Upper lobe of left lung (tissue), 6 donors: ENCODE measurements at places on chromosomes 6 and 20.

DNA sequence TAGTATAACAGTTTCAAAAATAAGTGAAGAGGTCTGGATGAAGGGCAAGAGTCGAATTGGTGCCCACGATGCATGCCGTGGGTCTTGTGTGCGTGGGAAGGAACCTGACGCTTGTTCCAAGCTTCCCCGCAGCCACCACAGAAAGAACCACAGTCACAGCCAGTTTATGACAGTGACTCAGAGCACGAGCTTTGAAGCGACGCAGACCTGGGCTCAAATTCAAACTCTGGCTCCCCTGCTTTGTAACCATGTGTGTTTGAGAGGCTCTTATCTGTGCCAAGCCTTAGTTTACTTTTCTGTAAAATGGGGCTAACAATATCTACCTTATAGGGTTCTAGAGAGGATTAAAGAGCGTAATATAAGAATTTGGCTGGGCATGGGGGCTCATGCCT lies 65.5 kb downstream of the SYNJ2 start:
- DNase-seq = no peak

GRCh38 chr20:57656252-57656820 lies 36.1 kb upstream of the ZBP1 start:
- peak; percentile 18 for DNase-seq

GRCh38 chr6:1527073-1527457 lies 82.7 kb upstream of the FOXC1 start:
- peak; percentile 82 for DNase-seq

- DNase-seq = no peak
Measured at GRCh38 chr6:87944541-87944954, 103.1 kb upstream of the SPACA1 start.

- DNase-seq = no peak
Measured at GRCh38 chr6:89481695-89482094, 48.7 kb downstream of the ANKRD6 start.

- no peak for DNase-seq
Measured at GRCh38 chr20:41645372-41645771, 27.2 kb upstream of the CHD6 start.

DNA sequence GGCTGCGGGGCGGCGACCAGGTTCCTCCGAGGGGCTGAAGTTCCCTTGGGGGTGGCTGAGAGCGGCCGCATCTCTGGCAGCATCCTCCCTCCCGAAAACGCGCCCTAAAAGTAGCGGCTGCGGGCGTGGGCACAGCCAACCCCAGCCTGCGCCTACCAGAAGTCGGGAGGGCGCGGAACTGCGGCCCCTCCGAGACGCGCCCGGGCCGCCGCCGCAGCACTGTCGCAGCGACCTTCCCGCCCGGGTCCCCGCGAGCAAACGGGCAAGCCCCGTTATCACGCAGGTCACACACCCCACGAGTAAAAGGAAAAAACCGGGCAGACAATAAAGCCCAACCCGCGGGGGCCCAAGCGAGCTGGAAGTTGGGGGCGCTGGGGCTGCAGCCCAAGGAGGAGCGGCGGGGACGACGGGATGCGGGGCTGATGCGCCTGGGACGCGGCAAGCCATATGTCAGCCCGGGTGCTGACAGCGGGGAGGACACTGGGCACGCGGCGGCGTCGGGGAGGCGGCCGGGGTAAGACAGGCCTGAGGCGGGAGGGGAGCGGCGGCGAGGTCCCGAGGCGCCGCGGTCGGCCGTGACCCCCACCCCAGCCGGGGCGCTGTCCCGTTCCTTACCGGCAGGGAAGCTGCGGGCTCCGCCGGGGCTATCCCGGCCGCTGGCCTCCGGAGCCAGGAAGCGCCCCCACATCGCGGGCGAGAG lies 659 bp downstream of the CEP85L start:
- peak; percentile 90 for DNase-seq

GRCh38 chr6:78629154-78629721 lies 238.1 kb upstream of the IRAK1BP1 start:
- peak; percentile 43 for DNase-seq

DNA sequence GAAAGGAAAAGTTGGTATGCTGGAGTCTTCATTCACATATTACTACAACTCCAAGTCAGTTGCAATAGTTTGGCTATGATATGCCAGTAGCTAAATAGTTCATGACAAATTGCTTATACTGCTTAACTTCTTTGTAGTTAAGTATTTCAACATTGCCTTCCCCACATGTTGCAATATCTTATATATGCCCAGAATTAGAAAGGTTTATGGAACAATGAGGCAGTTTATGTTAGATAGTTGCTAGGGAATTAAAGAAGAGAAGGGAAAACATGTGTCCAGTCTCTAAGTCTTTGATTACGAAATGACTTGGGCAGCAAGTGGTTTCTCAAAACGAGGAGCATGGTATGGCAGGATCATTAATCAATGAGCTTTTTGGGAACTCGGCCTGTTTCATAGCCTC lies 145.8 kb downstream of the PLCB4 start:
- no peak for DNase-seq

DNA sequence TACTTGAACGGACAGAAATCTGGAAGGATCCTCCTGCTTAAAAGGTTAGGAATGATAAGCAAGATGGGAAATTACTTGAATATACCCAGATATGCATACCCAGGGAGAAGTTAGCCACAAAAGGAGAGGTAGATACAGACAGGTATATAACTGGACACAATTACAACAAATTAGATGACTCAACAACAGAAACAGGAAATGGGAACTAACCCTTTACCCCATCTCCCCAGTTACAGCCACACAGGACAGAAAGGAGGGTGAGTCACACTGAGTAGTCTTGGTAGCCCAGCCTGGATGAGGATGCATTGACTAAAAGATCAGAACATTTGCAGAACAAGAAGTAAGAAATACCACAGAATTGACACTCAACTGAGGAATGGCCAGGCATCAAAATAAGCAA lies 61.2 kb downstream of the C6orf52 start:
- DNase-seq = peak; percentile 35

GRCh38 chr6:7750197-7750596 lies 24.3 kb downstream of the BMP6 start:
- no peak for DNase-seq

- DNase-seq = no peak
Measured at GRCh38 chr6:41622206-41622988, 15.9 kb upstream of the MDFI start.
